ENCODE measurements at places on chromosomes 16 and 17.
A peak's percentile ranks its signal among the peaks of the same experiment; 100 is the strongest.

GRCh38 chr17:2040942-2041560 lies 771 bp upstream of the OVCA2 start:
- DNase-seq, result no peak

DNA sequence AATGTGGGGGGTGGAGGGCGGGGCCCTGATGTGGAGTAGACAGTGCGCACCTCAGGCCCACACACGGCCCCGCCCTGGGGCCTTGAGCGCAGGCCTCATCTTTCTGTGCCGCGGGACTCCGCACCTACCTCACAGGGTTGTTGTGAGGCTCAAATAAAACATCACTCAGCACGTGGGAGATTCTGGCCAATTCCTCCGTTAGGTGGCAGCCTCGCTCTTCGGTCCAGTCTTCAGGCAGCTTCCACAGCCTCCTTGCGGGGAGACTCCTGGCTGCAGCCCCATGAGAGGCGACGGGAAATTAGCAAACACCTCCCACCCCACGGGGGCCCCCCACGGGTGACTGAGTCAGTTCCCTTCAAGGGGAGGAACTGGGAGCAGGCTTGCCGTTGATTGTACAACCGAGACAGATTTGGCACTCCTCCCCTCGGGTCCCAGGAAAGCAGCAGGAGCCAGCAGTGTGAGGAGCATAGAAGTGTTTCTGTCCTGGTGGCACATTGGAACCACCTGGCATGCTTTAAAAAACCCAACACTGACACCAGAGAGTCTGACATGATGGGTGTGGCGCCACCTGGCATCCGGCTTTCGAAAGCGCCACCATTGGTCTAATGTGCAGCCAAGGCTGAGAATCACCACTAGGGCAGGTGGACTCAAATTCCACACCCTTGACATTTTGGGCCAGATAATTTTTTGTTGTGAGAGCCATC lies 7.6 kb downstream of the MRM1 start:
- no peak for DNase-seq

DNA sequence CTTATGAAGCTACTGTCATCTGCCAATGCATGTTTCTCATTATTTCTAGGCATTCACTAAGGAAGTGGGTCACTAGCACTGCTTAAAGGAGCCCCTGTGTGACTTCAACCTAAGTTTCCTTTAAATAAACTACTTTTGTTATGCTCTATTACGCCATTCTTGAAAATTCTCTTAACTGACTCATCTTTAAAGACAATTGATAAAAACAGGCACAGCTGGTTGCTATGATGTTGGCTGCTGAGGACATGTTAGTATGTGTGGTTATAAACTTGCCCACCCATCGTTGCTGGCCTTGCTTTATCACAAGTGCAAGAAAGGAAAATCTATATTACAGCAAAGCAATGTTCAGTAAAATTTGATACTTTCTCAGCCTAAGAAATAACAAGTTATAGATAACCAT lies 75.8 kb upstream of the CNTNAP4 start:
- no peak for DNase-seq

- DNase-seq, result peak; percentile 66
These were observed 283.1 kb downstream of the SEC14L1 start for GRCh38 chr17:77423589-77424451.

DNA sequence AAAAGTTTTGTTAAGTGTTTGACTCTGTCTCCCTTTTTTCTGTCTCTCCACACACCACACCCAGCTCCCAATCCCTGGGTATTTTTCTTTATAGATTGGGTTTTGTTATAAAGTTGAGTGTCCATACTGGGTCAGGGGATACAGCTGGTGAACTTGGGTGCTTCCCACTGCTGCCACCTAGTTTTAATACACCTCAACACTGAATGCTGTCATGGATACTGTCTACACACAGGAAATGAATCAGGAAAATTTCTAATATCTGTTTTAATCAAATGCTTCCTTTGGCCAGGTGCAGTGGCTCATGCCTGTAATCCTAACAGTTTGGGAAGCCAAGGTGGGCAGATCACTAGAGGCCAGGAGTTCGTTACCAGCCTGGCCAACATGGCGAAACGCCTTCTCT lies 5.3 kb upstream of the TAOK1 start:
- no peak for DNase-seq

GRCh38 chr17:72569148-72569946 lies 448.5 kb downstream of the SOX9 start:
- DNase-seq, result no peak

Data from putamen (tissue), 1 donor.